ENCODE measurements at places on chromosomes 4 and X. TPM values are rescaled to one million over a fixed set of nuclear protein-coding genes. Genes with fewer than 3 reads are reported as not detected.

- DNase-seq: no peak
These were observed 975.2 kb downstream of the FSTL5 start for GRCh38 chr4:161188578-161188977.

The DCLK2 gene
- 11.1 TPM for polyA plus RNA-seq

DNA sequence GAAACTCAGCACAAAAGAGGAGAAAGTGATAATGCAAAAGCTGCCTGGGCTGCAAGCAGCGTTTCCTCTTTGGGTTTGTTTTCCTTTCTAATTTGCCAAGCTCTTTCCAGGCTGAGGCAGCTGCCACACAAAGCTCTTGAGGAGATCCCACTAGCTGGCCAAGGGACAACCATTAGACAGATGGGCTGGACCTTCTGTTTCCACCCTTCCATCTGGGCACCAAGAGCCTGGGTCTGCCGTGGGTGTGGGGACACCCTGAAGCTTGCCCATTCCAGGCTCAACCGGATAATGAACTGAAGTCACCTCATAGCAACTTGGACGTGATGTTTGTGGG, 194.6 kb upstream of the C1QTNF7 start:
- no peak for DNase-seq

DNA sequence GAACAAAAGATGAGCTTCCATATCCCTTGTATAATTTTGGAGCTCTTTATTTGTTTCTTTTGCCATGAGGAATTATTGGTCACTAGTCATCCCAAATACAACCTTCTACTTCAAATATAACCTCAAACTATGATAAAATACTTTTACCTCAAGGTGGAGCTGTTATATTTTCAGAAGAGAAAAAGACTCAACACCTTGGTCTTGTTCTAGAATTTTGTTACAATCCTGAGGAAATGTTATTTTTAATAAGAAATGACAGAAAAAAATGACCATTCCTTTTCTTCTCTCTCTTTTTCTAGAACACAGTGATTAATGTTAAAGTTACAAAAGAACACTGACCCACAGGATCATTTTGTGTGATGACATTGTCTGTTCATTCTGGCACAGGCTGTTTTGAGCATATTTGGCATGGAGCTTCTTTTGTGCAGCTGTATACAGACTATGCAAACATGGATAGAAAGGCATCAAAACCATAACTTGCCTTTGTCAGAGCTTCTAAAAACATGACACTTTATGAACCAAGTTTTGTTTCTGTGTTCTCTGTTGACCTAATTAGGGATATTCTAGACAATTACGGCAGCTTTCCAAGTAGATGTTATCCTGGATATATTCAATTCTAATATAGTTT, 159.6 kb upstream of the CTSO start:
- DNase-seq: no peak

- DNase-seq: no peak
These were observed 70.8 kb downstream of the ARX start for GRCh38 chrX:24945009-24945408.

The SPACA5 gene
- not detected for polyA plus RNA-seq

DNA sequence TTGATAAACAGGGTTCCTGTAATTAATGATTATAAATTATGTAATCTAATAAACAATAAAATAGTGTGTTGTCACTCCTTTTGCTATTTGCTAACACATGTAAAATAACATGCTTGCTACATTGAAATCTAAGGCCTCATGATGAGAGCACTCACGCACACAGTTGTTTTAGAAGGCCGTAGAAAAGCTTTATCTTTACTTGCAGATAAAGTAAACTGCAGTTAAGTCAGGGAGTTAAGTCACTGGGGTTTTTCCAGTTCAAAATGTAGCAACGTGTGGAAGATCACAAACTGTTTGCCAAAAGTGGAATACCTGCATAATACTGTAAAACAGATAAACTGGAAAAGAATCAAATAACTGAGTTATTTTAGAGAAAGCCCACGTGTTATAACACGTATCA, 187.3 kb upstream of the PACRGL start:
- no peak for DNase-seq

The HSD17B13 gene
- 0.14 TPM for polyA plus RNA-seq

GRCh38 chr4:83305187-83305586, 20.6 kb upstream of the COQ2 start:
- no peak for DNase-seq

The DGKK gene
- polyA plus RNA-seq: 10.9 TPM

The GAB3 gene
- polyA plus RNA-seq: 1.9 TPM

DNA sequence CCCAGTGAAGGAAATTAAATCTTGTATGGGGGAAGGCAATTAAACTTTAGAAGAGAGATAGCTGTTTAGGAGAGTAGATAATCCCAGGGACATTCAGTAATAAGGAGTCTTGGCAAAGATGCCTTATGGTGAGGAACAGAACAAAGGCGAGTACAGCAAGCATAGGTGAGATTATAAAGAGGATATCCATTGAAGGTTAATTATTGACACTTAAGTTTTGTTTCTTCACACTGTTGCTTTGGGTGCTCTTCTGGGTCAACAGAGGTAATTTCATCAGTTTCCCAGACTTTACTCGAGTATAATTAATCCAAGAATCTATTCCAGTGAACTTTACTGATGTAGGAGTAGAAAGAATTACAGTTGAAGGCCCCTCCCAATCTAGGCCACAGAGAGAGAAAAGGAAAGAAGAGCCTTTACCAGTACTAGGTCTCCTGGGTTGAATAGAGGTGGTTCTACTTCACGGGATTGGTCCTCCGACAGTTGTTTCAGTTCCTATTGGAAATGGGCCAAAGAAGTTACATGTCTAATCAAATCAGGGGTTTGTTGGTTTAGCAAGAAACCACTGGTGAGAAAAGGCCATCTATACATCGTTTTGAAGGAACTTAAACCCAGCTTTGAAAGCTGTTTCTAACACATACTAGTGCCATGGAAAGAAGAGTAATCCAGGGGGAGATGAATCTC, 27.2 kb downstream of the EPGN start:
- DNase-seq: no peak

DNA sequence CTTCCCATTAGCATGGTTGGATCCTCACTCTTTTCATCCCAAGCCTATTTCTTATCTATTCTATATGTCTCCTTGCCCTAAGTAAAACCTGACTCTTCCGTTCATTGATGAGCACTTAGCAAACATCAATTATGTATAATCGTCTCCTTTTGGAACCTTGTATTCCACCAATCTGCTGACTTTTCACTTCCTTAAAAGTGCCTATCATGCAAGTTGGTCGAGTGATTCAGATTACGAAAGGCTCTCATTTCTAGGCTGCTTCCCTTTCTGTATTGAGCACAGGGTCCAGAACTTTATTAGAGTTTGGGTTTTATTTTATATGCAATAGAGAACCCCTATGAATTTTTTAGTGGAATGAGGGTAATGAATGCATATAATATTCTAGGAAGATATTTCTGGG, 27.1 kb upstream of the ALB start:
- DNase-seq: no peak

- no peak for DNase-seq
These were observed 76.3 kb downstream of the EVC start for GRCh38 chr4:5787311-5787710.
